HT-29 (cell line): ENCODE measurements at places on chromosomes 16 and 17. TPM values are rescaled to one million over a fixed set of nuclear protein-coding genes. Genes with fewer than 3 reads are reported as not detected.
A peak's percentile ranks its signal among the peaks of the same experiment; 100 is the strongest.

- peak; percentile 59 for DNase-seq
Measured at GRCh38 chr16:23448392-23448791, 4.6 kb downstream of the COG7 start.

DNA sequence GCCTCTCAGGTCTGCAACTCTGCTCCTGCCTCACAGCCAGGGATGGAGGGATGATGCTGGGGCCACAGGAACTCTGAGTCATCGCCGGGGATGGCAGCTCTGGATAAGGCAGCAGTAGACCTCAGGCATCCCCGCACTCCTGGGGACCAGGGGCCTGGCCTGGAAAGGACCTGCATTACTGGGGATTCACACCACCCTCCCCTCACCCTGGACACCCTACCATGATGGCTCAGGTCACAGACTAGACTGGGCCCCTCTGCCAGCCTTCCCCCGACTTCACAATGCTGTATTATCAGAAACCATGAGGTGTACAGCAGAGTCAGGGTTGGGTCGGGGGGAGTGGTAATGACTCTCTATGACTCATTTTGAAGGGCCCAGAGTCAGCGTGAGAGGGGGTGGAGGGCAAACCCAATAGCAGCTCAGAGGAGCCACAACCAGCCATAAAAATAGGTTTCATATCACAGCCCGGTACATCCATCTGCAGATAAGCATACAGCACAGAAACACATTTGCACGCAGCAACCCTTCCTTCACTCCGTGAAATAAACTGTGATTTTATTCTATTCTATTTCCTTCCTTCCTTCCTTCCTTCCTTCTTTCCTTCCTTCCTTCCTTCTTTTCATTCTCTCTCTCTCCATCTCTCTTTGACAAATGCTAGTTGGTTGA, 28.8 kb downstream of the DYNLRB2 start:
- DNase-seq = no peak

- DNase-seq = no peak
Measured at GRCh38 chr16:65731833-65732232, 610.0 kb upstream of the CDH11 start.

- no peak for DNase-seq
Measured at GRCh38 chr16:30065943-30066760, 592 bp downstream of the ALDOA start.

GRCh38 chr16:27355610-27356009, 41.8 kb downstream of the IL4R start:
- peak; percentile 28 for DNase-seq

DNA sequence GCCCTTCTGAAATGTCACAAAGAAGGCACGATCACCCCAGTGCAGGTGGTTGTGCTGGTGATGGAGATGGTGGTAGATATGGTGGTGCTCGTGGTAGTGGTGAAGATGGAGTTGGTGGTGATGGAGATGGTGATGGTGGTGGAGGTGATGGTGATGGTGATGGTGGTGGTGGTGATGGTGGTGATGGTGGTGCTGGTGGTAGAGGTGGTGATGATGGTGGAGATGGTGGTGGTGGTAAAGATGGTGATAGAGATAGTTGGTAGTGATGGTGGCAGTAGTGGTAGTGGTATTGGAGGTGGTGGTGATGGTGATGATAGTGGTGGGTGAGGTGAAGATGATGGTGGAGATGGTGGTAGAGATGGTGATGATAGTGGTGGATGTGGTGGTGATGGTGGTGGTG, 88.1 kb upstream of the SALL1 start:
- DNase-seq = no peak

- DNase-seq = no peak
Measured at GRCh38 chr16:64846966-64847365, 274.9 kb downstream of the CDH11 start.

DNA sequence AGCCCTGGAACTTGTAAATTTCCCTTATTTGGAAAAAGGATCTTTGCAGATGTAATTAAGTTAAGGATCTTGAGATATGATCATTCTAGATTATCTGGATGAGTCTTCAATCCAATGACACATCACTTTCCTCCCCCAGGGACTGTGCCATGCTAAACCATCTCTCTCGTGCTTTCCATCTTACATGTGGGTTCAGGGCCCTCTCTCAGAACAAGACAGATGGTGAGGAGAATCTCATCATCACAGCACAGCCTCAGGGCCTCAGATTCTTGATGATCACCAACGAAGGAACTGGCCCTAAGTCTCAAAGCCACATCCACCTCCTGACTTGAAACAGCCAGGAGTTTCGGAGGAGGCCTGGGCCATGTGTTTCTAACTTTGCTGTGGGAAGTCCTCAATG, 78.7 kb downstream of the LITAF start:
- DNase-seq = no peak

GRCh38 chr17:79791735-79792161, 5.1 kb downstream of the CBX8 start:
- no peak for DNase-seq

DNA sequence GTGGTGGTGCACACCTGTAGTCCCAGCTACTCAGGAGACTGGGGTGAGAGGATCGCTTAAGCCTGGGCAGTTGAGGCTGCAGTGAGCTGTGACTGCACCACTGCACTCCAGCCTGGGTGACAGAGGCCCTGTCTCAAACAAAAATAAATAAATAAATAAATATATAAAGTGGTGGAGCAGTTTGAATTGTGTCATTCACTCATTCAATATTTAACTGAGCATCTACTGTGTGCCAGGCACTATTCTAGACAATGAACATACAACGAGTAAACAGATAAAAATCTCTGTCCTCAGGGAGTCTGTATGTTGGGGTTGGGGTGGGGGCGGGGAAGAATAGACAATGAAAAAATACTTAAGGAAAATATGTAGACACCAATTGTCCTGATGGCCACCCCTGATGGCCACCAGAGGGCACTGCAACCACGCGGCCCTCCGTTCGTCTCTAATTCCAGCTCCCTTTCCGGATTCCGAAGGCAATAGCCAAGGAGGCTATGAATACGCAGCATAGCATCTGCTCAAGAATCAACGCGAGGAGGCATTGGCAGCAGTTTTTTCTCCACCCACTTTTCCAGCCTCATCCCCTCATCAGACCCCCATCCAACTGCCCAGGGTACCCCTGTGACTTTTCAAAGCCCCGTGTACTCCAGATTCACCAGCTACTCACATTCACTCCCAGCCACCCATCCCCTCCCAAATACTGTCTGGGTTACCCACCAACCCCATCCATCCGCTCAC, 21.4 kb downstream of the QPRT start:
- DNase-seq = peak; percentile 90

DNA sequence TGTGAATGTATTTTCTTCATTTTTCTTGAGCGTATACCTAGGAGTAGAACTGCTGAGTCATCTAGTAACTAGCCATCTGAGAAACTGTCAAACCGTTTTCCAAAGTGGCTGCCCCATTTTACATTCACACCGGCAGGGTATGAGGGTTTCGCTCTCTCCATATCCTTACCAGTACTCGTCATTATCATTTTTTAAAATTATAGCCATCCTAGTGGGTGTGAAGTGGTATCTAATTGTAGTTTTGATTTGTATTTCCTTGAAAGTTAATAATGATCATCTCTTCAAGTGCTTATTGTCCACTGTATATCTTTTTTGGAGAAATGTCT, 6.0 kb downstream of the RNF157 start:
- DNase-seq = no peak

DNA sequence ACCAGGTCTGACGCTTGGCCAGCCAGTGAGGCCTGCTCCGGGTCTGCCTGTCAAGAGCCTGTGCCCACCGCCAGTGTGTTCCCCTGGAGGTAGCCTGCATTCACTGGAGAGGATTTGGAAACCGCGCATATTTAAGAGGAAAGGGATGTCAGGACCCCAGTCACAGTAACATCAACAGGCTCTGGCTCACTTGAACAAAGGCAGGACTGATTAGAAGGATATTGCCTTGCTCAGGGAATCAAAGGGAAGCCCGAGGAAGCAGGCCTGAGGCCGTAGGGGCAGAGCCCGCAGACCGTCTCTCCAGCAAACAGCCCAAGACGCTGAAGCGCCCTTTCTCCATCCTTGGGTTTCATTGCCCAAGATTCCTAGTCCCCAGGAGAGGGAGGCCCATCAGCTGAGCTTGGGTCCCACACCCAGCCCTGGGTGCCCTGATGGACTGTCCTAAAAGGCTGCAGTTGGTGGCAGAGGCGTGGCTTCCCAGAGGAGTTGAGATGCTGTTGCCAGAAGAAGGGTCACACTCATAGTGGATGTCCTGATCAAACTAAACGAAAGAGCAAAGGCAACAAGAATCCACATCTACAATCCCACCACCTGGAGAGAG, 23.2 kb downstream of the NT5M start:
- DNase-seq = no peak

- no peak for DNase-seq
Measured at GRCh38 chr17:80886641-80887573, 104.7 kb upstream of the CHMP6 start.

- peak; percentile 66 for DNase-seq
Measured at GRCh38 chr17:81397314-81398175, 2.3 kb downstream of the BAHCC1 start.

GRCh38 chr16:5188318-5188988, 90.9 kb upstream of the EEF2KMT start:
- DNase-seq = no peak

DNA sequence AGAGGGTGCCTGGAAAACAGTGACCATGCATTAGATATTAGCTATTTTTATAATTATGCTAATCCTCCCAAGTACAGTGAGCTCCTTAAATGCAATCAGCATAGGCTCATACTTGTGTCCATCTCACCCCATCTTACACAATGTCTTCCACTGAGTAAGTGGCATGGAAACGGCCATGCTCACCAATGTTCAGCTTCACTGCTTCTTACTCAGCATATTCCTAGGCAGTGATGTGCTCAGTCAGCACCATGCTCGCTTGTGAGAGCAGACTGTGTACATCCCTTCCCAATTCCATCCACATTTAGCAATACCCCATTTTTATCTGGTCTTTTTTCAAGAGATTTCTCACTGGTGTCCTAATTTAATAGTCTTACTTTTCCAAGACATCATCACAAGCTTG, 454.8 kb upstream of the SOX9 start:
- DNase-seq = no peak

DNA sequence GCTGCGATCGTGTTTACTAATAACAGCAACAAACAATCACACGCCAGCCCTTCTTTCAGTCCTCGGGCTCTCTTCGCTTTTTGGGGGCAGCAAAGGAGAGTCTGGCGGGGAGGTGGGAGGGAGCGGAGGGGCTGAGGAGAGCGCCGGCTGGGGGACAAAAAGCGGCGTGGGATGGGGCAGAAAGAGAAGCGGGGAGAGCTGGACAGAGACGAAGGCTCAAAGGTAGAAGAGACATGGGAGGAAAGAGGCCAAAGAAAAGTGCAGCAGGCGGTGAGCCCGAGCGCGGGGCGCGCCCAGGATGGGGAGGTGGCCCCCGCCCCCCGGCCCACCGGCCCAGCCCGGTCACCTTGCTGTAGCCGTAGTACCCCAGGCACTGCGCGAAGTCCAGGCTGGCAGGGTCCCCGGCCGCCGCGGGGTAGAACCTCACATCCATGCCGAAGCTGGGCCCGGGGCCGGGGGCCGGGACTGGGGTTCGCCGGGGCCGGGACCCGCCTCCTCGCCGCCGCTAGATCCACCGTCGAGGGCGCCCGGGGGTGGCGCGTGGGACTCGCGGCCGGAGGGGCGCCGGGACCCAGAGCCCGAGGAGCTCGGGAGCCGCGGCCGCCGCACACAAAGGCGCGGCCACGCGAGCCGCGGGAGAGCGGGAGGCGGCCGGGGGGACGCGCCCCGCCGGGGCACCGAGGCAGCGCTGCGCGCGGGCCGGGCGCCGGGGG, 496 bp downstream of the TOX3 start:
- DNase-seq = no peak

- DNase-seq = no peak
Measured at GRCh38 chr17:64158831-64159590, 29.1 kb upstream of the ERN1 start.

DNA sequence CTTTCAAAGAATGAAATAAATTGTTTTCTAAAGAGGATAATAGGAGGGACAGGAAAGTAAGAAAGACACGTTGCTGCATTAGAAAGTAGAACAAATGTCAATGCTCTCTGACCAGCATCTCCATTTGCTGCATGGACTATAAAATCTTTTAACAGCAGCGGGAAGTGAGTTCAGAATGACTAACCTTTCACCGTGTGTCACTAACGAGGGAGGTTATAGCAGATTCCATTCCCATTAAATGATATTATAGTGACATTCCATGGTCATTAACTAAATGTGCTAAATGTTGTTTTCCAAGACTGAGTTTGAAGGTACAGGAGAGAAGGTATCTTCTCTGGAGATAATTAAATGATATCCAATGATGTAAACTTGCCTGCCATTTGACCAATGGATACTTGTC, 127.1 kb upstream of the HS3ST3A1 start:
- DNase-seq = peak; percentile 2

- no peak for DNase-seq
Measured at GRCh38 chr17:78124081-78124835, 4.3 kb downstream of the TMC6 start.

DNA sequence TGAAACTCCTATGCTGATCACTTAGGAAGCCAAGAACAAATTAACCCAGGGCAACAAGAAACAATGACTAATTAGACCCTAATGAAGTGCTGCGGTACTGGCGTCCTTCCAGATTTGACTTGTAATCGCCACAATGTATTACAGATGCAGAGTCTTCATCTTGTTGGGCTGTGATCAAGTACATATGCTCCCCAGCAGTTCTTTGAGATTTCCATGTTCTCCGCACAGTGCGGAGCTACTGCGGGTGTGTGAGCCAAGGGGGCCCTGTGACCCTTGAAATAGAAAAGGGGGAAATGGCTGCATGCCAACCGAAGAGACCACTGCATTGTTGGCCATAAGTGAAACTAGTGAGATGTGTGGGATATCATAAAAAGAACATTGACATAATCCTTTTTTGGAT, 469.9 kb downstream of the MAF start:
- DNase-seq = no peak

- no peak for DNase-seq
Measured at GRCh38 chr16:17744921-17745572, 274.3 kb upstream of the XYLT1 start.

- peak; percentile 20 for DNase-seq
Measured at GRCh38 chr17:49359990-49360795, 1.9 kb downstream of the ZNF652 start.

The CA7 gene
- total RNA-seq = not detected in 2 replicates

The TBC1D3I gene
- total RNA-seq = 0.10 and 0.42 TPM in 2 replicates

The ELMO3 gene
- 55.2 and 57.4 TPM in 2 replicates for total RNA-seq

The EXOC7 gene
- total RNA-seq = 97.6 and 99.4 TPM in 2 replicates

The AANAT gene
- total RNA-seq = not detected in 2 replicates

The WSCD1 gene
- not detected in 2 replicates for total RNA-seq

The FOXN1 gene
- total RNA-seq = not detected in 2 replicates

The PIGQ gene
- total RNA-seq = 99.5 and 103 TPM in 2 replicates

The HLF gene
- total RNA-seq = 0.05 and 0.08 TPM in 2 replicates

The HAP1 gene
- not detected in 2 replicates for total RNA-seq

The RNF135 gene
- 4.8 and 4.9 TPM in 2 replicates for total RNA-seq

The KRTAP9-2 gene
- total RNA-seq = not detected in 2 replicates

The NOL3 gene
- 95.1 and 97.0 TPM in 2 replicates for total RNA-seq

The MRPL58 gene
- 61.7 and 66.4 TPM in 2 replicates for total RNA-seq

The KCNJ2 gene
- 0.18 and 0.23 TPM in 2 replicates for total RNA-seq

The KRTAP2-4 gene
- not detected in 2 replicates for total RNA-seq

The SMIM36 gene
- 0.29 TPM in 1 of 2 replicates, not detected in the other for total RNA-seq

The CCL5 gene
- total RNA-seq = 0.23 TPM in 1 of 2 replicates, not detected in the other
